ENCODE measurements at places on chromosomes 2 and 18. TPM values are rescaled to one million over a fixed set of nuclear protein-coding genes. Genes with fewer than 3 reads are reported as not detected.

DNA sequence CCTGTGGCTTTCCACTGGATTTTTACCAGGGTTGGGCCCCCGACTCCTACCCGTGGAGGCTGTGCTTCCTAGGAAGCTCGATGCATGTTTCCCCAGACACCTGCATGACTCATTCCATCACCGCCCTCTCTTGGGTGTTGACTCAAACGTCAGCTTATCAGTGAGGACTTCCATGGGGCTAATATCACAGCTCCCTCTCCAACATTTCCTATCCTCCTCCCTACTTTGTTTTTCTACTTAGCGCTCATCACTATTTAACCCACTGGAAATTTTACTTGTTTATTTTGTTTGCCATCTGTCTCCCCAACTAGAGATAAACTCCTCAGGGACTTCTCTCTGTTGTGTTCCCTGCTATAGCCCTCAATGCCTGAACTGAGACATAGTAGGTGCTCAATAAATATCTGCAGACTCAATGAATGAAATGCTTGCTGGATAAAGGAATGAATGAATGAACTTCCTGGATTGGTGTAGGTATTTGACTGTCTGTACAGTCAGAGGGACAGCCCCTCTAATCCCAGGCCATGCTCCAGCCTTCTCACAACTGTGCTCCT is 89.7 kb upstream of the MSH2 start:
- no peak overlapping the region for H3K27ac ChIP-seq
- H3K4me3 ChIP-seq = no peak overlapping the region
- H3K4me1 ChIP-seq = no peaks in the 10 kb centered on the region
- no peak for DNase-seq
- H3K27me3 ChIP-seq = no peaks in the 10 kb centered on the region

GRCh38 chr2:65282477-65283053 is 54.9 kb downstream of the ACTR2 start:
- no peaks in the 10 kb centered on the region for H3K36me3 ChIP-seq
- H3K4me1 ChIP-seq = peaks cover 8% of the 10 kb centered on the region
- DNase-seq = no peak
- H3K27me3 ChIP-seq = peaks cover 10% of the 10 kb centered on the region
- H3K27ac ChIP-seq = no peak overlapping the region
- H3K4me3 ChIP-seq = no peak overlapping the region

GRCh38 chr2:127950264-127950663 is 64.5 kb upstream of the AMMECR1L start:
- no peak for DNase-seq
- H3K36me3 ChIP-seq = peaks cover 15% of the 10 kb centered on the region
- no peak overlapping the region for H3K27ac ChIP-seq
- no peaks in the 10 kb centered on the region for H3K27me3 ChIP-seq
- H3K4me1 ChIP-seq = no peaks in the 10 kb centered on the region
- no peak overlapping the region for H3K4me3 ChIP-seq

DNA sequence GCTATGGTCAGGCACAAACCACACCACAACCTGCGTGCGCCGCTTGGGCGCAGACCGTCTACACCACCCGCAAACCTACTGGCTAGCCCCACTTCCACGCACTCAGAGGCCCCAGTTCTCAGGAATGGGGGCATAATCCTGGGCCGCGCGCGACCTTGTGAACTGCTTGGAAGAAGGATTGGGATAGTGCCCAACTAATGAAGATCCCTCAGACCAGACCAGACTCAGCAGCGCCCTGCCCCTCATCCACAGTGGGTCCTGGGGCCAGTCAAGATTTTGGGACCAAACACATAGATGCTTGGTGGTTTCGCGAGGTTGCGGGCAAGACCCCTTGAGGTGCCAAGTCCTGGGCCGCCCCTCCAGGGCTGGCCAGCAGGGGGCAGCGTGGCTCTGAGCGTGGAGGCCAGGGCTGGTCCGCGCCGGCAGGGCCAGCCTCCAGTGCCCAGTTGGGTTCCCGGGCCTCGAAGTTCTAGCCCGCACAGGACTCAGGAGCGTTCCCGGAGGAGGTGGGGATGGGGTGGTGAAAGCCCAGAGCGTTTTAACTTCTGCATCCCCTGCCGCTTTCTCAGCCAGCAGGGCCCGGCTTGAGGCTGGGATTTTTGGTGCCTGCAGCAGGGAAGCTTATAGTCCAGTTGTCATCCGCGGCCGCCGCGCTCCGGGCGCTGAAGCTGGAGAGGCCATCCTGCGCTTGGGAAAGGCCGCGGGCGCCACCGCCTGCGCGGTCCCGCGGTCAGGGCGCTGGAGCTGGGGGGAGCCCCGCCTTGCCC is 8.3 kb downstream of the OSR1 start:
- peak; percentile 63 for DNase-seq
- H3K27me3 ChIP-seq = peaks cover 42% of the 10 kb centered on the region
- no peaks in the 10 kb centered on the region for H3K36me3 ChIP-seq
- H3K27ac ChIP-seq = no peak overlapping the region
- peak overlapping the region; percentile 22 for H3K4me3 ChIP-seq
- H3K4me1 ChIP-seq = peaks cover 5% of the 10 kb centered on the region

DNA sequence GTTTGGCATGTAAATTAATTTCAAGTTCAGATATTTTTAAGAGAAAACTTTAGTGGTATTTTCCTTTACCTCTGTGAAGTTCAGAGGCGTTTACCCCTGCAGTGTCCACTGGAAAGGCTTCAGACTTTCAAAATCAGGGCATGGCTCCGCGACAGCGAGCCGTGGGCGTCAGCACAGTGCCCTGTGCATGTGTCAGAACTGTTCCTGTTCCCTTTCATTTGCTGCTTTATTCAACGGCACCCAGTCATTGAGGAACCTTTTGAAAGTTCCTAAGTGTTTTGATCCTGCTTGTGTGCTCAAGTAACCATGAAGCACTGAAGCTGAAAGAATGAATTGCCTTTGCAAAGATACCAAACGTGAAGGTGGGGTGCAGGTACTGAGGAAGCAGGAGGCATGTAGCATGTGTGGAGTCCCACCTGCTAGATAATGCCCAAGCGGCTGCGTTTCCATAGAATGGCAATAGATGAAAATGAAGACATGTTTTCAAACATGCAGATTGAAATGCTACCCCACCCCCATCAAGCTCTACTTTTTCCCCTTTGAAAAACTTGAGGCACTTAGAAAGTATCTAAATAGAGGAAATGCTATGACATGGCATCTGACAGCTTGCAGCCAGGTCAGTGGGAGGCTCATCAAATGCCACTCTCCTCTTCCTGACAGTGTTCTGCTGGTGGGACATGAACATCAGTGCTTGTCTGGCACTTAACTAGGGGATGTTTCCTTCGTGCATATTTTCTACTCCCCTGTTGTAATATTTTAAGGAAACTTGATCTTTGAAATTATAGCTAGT is 148.6 kb downstream of the ZNF236 start:
- no peak overlapping the region for H3K4me3 ChIP-seq
- H3K27me3 ChIP-seq = no peaks in the 10 kb centered on the region
- H3K27ac ChIP-seq = no peak overlapping the region
- no peaks in the 10 kb centered on the region for H3K4me1 ChIP-seq
- H3K36me3 ChIP-seq = no peaks in the 10 kb centered on the region

GRCh38 chr18:61575419-61575818 is 242.2 kb downstream of the CDH20 start:
- H3K27ac ChIP-seq = no peak overlapping the region
- H3K4me1 ChIP-seq = peaks cover 10% of the 10 kb centered on the region
- no peak overlapping the region for H3K4me3 ChIP-seq
- no peak for DNase-seq
- H3K36me3 ChIP-seq = no peaks in the 10 kb centered on the region

- H3K27me3 ChIP-seq = no peaks in the 10 kb centered on the region
- no peaks in the 10 kb centered on the region for H3K36me3 ChIP-seq
- H3K4me1 ChIP-seq = peaks cover 20% of the 10 kb centered on the region
- no peak overlapping the region for H3K4me3 ChIP-seq
Measured at GRCh38 chr2:238974501-238975166, 126.7 kb downstream of the TWIST2 start.

DNA sequence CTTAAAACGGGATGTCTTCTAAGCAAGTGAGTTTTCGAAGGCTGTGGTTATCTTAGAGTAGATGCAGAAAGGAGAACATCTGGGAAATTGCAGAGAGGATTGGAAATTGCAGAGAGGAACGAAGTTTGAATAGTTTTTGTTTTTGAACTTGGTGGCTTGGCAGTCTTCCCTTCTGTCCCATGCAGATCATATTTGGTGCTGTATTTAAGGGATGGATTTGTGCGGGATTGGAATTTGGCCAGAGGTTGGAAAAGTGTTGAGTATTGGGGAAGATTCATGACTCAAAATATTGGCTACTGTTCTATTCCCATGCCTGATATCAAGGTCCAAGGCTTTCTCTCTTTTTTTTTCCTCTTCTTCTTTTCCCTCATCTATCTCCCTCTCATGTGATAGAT is 18.2 kb downstream of the PTPRM start:
- H3K4me3 ChIP-seq = no peak overlapping the region
- no peak for DNase-seq
- H3K36me3 ChIP-seq = no peaks in the 10 kb centered on the region
- no peaks in the 10 kb centered on the region for H3K4me1 ChIP-seq
- H3K27ac ChIP-seq = no peak overlapping the region

GRCh38 chr2:120871881-120872620 is 136.4 kb downstream of the GLI2 start:
- peaks cover 4% of the 10 kb centered on the region for H3K27me3 ChIP-seq
- H3K4me1 ChIP-seq = peaks cover 5% of the 10 kb centered on the region
- no peak for DNase-seq
- no peak overlapping the region for H3K4me3 ChIP-seq

DNA sequence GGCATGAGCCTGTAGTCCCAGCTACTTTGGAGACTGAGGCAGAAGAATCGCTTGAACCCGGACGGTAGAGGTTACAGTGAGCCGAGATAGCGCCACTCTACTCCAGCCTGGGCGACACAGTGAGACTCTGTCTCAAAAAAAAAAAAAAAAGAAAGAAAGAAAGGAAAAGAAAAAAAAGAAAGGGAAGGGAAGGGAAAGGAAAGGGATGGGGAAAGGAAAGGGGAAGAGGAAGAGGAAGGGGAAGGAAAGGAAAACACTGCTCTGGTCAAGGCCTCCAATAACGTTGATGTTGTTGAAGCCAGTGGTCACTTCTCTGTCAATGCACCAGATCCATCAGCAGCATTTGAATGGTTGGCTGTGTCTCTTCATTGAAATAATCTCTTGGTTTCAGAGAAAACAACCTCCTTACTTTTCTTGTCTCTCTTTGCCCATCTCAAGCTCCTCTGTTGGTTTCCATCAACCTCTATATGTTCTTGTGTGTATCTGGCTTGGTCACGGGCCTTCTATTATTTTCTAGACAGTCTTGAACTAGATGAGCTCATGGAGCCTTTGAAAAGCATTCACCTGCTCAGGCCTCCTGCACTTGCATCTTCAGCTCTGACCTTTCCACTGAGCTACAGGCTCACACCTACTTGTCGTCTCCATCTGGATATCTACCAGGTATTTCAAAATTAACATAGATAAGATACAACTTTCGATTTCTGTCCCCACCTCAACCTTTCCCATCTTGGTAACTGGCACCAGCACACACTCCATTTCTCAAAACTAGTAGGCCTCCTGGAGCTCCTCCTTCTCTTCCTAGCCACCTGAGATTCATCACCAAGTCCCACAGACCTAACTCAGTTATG is 69.4 kb upstream of the LAPTM4A start:
- H3K4me1 ChIP-seq = no peaks in the 10 kb centered on the region
- H3K27me3 ChIP-seq = no peaks in the 10 kb centered on the region
- no peak overlapping the region for H3K27ac ChIP-seq
- no peaks in the 10 kb centered on the region for H3K36me3 ChIP-seq

- no peaks in the 10 kb centered on the region for H3K27me3 ChIP-seq
- no peaks in the 10 kb centered on the region for H3K36me3 ChIP-seq
- no peak for DNase-seq
Measured at GRCh38 chr18:44945888-44946401, 265.3 kb downstream of the SETBP1 start.

DNA sequence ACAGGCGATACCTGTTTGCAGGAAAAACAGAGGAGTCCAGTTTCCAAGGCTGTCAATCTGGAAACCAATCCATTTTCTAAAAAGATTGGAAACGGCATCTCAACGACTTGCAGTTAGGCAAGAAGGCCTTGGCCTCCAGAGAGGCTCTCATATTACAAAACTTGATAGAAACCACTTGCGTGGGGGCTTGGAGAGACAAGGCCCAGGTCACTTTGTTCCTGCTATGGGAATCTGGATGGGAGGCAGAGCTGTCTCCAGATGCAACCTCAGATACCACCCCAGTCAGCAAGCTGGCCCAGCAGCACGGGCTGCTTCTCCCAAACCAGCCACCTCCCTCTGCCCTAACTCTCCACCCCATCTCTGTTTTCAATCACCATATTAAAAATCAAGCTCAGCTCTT is 298.8 kb downstream of the TNS1 start:
- no peak overlapping the region for H3K27ac ChIP-seq
- H3K36me3 ChIP-seq = no peaks in the 10 kb centered on the region
- no peak overlapping the region for H3K4me3 ChIP-seq
- H3K27me3 ChIP-seq = no peaks in the 10 kb centered on the region

DNA sequence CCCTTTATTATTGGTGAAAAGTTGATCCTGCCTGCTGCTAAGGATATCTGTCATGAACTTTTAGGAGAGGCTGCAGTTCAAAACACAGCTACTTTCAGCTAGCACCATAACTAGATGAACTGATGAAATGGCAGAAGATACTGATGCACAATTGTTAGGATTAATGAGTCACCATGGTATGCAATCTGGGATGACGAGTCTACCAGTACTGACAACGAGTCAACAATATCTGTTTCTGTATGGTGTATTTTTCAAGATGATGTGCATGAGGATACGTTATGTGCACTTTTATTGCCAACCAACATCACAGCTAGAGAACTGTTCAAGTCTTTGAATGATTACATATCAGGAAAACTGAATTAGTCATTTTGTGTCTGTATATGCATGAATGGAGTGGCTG is 68.7 kb downstream of the NETO1 start:
- no peaks in the 10 kb centered on the region for H3K36me3 ChIP-seq
- no peak overlapping the region for H3K27ac ChIP-seq
- no peak for DNase-seq
- H3K4me1 ChIP-seq = no peaks in the 10 kb centered on the region
- H3K27me3 ChIP-seq = no peaks in the 10 kb centered on the region
- no peak overlapping the region for H3K4me3 ChIP-seq

GRCh38 chr18:22169011-22169888 is at the start of gene GATA6:
Gene GATA6, plus strand, starts transcription at chr18:22169589. Its CDS starts 1,556 bp downstream, at chr18:22171145.
- H3K4me1 ChIP-seq = peaks cover 33% of the 10 kb centered on the region
- peaks cover 42% of the 10 kb centered on the region for H3K27me3 ChIP-seq

Gene FBXO36
- 0.92 TPM for polyA plus RNA-seq

Gene RAPGEF4
- polyA plus RNA-seq = 7.2 TPM

Gene ARHGAP28
- polyA plus RNA-seq = 3.8 TPM

Gene KIF1A
- 0.02 TPM for polyA plus RNA-seq

Gene MLPH
- not detected for polyA plus RNA-seq

Gene MAIP1
- polyA plus RNA-seq = 14.4 TPM

Gene RAX
- not detected for polyA plus RNA-seq

Gene NRBP1
- polyA plus RNA-seq = 169 TPM

Gene IL36G
- not detected for polyA plus RNA-seq
